K562 (cell line): ENCODE measurements at places on chromosomes 16 and 17.

DNA sequence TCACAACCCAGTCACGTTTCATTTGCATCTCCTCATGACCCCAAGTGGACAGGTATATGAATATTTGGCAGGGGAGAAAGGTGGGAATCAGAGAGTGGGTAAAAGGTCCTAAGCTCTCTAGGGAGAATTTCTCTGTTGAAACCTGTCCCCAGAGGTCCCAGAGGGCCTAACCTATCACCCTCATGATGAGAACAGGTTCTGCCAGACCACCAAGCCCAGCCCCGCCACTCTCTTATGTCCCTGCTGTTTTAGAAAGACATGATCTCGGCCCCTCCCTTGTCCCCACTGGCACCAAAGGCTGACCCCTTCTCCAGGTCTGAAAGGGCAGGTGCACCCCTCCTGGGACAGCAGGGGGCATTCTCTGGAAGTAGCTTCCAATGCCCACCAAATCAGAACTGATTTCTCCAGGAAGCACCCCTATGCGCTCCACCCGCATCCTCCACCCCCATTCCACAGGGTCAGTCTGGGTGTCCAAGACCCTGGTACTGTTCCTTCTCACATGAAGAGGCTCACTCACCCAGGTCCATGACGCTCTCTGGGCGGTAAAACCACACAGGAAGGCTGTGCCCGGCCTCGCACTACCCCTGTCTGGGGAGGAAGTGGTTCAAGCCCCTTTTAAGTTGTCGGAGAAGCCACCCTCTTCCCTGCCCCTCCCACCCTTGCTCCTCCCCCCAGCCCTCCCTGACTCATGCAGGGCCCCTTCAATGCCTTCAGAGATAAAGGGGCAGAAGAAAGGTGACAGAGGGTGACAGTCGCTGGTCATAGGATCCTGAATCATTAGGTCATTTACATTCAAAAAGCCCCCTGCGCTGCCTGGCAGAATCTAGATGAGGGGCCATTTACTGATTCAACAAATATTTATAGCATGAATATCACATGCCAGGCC lies at the start of gene CCR7:
Gene CCR7, minus strand, starts transcription at position 590 of the 886 bp plus-strand sequence. Its CDS starts 63 bp downstream, at position 527.
- DNase-seq, result peak; percentile 68

DNA sequence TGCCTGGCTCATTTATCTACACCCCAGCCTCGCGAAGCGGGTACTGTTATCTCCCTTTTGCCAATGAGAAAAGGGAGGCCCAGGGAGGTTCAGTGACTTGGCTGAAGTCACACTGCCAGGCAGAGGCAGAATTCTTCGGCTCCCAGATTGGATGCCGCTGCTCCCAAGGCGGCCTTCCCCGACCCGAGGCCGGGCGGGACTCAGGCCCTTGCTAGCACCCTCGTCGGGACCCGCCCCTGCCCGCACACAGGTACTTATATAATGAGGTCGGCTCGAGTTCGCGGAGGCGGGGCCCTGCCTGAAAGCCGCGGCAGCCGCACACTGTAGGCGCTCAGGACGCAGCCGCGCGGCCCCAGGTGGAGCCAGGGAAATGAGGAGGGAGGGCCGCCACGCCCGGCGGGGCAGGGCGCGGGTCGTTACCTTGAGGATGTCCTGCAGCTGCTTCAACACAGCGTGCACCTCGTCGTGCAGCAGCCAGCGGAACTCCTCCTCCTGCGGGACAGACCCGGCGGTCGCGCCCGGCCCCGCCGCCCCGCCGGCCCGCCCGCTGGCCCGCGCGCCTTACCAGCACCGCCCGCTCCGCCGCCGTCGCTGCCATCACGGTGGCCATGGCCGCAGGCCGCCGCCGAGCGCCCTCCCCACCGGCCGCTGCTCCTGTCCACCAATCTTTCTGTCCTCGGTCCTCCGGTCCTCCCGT lies at the start of gene ROGDI:
Gene ROGDI, minus strand, starts transcription at position 672 of the 697 bp plus-strand sequence. Its CDS starts 62 bp downstream, at position 610.
- DNase-seq, result peak; percentile 77

- peak; percentile 52 for DNase-seq
These were observed 90.1 kb upstream of the CDC42EP4 start for GRCh38 chr17:73401911-73402310.

DNA sequence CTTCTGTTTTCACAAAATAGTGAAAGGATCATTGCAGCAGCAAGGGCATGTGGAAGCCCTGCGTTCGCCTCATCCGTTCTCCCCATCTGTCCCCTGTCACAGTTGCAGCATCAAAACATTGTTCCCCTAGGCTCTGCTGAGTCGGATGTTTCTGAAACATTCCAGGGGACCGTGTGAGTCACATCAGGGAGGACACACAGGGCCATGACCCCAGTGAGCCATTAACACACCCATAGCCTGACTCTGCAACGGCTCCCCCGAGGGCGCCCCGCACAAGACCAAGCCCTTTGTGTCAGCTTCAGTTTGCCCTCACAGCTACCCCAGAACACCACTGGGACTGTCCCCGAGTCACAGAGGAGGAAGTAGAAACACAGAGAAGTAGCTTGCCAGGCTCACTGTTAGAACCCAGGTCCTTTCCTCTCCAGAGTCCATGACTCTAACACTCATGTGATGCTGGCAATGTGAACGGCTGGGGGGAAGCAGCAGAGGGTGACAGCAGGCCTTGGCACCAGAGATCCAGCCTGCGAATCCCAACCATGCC lies 63.3 kb upstream of the HSBP1 start:
- DNase-seq, result no peak
